ENCODE measurements at places on chromosomes 4 and X.

- DNase-seq: no peak
Measured at GRCh38 chrX:64977830-64978229, 1.6 kb upstream of the ZC4H2 start.

- no peak for DNase-seq
Measured at GRCh38 chr4:84690481-84690880, 107.6 kb downstream of the CDS1 start.

GRCh38 chr4:11566444-11567022 lies 137.8 kb upstream of the HS3ST1 start:
- no peak for DNase-seq

DNA sequence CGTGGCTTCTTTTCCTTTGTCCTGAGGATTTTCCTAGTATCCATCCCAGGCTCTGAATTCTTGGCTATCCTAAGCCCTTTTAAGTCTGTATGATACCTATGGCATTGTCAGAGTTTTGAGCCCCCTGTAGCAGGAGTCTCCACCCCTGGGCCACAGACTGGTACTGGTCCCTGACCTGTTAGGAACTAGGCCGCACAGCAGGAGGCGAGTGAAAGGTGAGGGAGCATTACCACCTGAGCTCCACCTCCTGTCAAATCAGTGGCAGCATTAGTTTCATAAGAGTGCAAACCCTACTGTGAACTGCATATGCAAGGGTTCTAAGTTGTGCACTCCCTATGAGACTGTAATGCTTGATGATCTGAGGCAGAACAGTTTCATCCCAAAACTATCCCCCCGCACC lies 216.1 kb downstream of the RAPGEF2 start:
- no peak for DNase-seq

All from nucleus accumbens (tissue), 56 donors.